ENCODE measurements at places on chromosomes 11 and 22. TPM values are rescaled to one million over a fixed set of nuclear protein-coding genes. Genes with fewer than 3 reads are reported as not detected.

DNA sequence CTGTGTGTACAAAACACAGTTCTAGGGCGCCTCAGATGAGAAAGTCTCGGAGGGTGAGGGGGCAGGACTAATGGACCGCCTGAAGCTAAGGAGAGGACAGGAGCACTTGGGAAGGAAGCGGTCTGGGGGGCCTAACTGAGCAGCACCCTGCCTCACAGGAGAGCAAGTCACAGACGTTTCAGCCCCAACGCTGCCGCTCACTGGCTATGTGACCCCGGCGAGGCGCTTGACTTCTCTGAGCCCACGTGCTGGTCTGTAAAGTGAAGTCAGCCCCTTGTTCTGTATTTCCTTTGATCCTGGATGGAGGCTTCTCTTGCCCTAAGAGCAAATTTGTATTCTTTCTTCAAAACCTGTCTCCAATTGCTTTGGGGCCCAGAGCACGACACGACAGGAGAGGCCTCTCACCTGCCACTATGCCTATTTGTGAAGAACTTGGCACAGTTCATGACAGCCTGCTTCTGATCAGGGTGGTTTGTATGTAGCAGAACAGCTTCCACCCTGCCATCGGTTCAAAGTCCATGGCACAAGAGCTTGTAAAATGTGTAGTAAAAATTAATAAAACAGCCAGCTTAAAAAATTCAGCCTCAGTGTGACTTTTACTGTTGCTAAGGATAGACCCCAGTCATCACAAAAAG lies 59.1 kb downstream of the WNT11 start:
- DNase-seq: no peak

DNA sequence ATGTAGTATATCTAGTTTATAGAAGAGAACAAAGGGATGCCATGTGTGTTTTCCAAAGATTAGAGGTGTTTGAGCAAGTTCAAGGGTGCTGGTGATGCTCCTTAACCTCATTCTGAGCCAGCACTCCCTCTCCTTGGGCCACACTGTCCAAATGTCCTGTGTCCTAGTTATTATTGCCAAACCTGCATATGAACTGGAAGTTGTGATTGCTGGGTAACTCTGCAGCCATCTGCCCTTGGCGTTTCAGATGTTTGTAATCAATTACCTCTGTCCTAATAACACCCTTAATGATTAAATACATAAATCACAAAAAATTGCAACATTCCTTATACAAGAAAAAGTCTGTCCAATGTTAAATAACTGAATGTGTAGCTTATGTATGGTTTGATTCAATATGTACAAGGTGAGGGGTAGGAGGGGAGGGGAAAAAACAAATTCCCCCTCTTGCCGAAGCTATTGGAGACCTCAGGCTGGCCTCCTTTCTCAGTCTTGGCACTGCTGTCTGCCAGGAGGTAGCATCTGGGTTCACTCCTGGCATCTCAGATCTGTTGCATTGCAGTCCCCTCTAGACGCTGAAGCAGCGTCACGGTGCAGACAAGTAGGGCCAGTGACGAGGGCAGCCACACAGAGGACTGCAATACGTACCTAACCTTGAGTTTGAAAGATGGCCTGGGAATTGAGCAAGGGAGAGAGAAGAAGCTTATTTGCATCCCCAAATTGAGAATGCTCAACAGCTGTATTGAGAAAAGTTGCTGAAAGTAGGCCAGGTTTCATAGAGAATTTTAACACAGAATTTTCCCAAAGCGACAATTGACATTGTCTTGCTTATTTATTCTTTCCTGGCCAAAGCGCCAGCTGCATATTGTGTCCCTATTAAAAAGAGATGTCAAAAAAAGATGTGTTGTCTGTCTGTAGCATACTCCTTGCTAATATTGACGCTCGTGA lies 89.6 kb upstream of the ARHGAP32 start:
- DNase-seq: no peak

DNA sequence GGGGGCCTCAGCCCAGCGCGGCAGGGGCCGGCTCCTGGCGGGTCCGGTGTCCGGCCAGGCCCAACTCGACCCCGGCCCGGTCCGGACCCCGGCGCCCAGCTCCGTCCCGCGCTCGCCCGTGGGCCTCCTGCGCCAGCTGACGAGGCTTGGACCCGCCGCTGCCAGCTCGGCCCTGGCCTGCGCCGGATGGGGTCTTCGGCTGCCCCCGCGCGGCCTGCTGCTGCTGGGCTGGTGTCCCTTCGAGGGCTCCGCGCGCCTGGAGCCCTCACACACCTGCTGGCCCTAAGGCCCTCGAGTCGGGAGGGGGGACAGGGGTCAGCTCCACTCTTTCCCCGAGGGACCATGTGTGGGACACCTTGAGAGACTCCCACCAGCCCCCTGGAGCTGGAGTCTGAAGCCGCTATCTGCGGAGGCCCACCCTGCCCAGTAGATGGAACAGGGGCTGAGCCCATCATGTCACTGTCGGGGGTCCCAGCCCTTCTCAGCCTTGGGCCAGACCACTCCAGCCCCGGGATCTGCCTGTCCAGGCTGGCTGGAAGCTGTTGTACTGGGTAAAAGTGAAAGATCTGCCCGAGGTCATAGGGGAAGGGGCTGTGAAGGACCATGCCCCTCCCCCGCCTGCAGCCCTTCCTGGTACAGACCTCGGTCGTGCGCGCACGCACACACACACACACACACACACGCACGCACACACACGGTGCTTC lies 768 bp upstream of the CDKN1C start:
- peak; percentile 35 for DNase-seq

PRDM10 gene
- 3.3 TPM for total RNA-seq

DNA sequence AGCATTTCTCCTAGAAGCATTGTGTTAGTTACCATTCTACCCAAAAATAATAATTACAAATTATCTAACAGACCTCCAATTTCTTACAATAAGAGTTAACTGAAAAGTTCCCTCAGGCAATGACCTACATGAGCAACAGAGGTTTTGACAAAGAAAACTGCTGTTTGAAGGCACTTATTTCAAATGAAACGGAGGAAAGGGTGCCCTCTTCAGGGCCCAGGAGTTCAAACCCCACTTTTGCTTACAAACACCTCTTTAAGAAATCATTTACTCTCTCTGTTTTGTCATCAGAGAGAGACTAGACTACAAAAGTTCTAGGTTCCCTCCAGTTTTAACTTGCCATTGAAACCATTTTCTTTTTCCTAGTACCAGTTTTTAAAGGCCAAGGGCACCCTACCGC lies 56.7 kb downstream of the AMBRA1 start:
- peak; percentile 18 for DNase-seq

BDNF gene
- total RNA-seq: 16.7 TPM

AHNAK gene
- total RNA-seq: 396 TPM

DNA sequence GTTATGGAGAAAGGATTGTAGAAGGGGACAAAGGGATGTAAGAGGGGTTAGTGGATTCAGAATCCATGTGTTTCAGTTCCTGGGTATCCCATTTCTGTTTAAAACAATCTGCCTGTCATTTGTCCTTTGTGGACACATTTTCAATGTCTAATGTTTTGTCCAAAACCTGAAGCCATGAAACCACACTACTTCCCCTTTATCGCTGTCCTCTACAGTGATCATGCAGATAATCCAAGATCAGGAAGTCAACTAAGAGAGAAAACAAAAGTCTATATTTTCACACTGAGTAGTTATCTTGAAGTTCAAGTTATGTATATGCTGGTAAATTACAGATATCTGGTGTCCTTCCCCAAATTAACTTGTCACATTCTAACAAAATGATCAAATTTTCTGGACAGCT lies 457.0 kb downstream of the NTM start:
- DNase-seq: no peak

DNA sequence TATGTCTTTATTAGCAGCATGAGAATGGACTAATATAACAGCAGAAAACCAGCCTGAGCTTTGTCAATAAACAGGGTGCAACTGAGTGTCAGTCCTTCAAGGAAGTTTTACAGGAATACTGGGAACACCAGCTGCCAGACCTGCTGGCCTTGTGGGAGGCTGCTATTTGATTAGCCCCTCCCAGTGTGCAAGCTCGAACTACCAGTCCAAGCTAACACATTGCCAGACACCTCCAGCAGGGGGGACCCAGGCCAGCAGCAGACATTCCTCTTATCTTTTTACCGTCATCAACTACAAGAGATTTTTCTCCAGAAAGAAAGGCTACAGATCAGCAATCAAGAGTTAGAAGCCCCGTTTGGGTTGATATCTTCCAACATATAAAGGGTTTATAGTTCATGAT lies 942.8 kb upstream of the TENM4 start:
- no peak for DNase-seq

DNA sequence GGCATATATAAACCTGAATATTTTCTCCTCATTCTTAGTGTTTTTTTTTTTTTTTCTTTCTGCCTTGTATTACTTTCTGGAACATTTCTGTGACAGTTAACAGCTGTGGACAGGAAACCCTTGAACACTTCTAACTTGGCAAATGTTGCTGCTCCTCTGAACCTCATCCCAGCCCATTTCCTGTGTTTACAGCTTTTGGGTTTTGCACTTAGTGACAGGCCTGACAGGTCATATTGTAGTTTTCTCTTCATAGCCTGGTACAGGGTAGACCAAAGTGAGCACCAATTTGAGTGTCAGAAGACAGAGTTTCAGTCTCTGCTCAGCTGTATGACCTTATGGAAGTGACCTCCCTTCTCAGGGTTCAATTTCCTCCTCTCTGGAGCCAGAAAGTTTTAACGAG lies 91.6 kb downstream of the STIM1 start:
- DNase-seq: peak; percentile 86

GRCh38 chr22:43208703-43209522 lies 22.0 kb upstream of the TTLL12 start:
- no peak for DNase-seq

DNA sequence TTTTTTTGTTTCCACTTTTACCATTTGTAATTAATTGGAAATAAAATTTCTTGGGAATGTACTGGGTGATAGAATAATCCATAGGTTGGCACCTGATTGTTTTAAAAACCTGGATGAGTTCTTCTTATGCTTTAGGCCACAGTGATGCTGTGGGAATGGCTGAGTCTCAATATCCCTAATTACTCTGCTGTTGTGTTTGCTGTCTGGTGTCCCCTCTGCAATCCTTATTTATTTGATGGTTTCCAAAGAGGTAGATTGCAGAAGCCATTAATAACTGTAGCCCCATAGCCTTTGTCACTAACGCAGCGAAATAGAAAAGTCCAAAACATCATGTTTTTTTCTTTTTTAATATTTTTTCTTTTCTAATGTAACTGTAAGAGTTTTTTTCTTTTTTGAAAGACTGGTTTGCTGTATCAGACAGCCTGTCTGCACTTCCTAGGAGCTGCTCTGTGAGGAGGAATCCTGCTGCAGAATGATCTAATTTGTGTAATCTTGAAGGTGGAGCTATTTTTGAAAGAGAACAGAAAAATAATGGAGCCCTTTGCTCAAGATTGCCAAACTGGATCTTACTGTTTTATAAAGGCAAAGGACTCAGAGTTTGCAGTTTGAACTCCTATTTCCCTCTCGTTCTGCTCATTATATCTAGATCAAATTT lies 14.9 kb downstream of the PACS1 start:
- DNase-seq: no peak

BIRC2 gene
- 59.6 TPM for total RNA-seq

GRCh38 chr22:42691440-42691839 lies 29.2 kb downstream of the A4GALT start:
- DNase-seq: no peak

DNA sequence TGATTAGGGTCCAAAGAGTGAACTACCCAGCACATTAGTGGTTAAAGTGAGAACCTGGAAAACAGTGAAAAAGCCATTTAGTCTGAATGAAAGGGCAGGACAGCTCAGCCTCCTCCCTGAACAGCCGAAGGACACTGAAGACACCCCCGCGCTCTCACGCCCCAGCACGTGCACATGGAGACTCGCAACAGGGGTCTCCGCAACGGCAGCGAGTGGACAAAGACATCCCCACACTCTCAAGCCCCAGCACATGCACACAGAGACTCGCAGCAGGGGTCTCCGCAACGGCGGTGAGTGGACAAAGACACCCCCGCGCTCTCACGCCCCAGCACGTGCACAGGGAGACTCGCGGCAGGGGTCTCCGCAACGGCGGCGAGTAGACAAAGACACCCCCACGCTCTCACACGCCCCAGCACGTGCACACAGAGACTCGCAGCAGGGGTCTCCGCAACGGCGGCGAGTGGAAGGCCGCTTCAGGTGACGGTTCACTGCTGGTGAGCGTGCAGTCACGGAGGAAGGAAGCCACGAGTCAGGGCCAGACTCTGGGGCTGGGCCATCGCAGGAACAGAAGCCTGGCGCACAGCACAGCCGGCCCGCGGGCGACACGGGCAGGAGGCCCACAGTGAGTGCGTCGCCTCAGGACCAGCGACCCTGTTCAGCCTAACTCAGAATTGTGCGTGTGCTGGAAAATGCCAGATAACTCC lies 43.6 kb downstream of the BRD1 start:
- no peak for DNase-seq

- no peak for DNase-seq
Observed at GRCh38 chr11:45725121-45725520, 59.7 kb upstream of the CHST1 start.

GRCh38 chr22:19966908-19967750 lies 25.5 kb upstream of the TXNRD2 start:
- no peak for DNase-seq

- DNase-seq: no peak
Observed at GRCh38 chr11:78217650-78218541, 29.2 kb downstream of the USP35 start.

- no peak for DNase-seq
Observed at GRCh38 chr11:130189492-130190210, 30.1 kb downstream of the ST14 start.

- DNase-seq: peak; percentile 64
Observed at GRCh38 chr22:22422629-22423112, 85.9 kb downstream of the ZNF280B start.

- DNase-seq: peak; percentile 61
Observed at GRCh38 chr11:5204787-5205186, 4.3 kb upstream of the OR51V1 start.

SLC37A2 gene
- 0.26 TPM for total RNA-seq

DNA sequence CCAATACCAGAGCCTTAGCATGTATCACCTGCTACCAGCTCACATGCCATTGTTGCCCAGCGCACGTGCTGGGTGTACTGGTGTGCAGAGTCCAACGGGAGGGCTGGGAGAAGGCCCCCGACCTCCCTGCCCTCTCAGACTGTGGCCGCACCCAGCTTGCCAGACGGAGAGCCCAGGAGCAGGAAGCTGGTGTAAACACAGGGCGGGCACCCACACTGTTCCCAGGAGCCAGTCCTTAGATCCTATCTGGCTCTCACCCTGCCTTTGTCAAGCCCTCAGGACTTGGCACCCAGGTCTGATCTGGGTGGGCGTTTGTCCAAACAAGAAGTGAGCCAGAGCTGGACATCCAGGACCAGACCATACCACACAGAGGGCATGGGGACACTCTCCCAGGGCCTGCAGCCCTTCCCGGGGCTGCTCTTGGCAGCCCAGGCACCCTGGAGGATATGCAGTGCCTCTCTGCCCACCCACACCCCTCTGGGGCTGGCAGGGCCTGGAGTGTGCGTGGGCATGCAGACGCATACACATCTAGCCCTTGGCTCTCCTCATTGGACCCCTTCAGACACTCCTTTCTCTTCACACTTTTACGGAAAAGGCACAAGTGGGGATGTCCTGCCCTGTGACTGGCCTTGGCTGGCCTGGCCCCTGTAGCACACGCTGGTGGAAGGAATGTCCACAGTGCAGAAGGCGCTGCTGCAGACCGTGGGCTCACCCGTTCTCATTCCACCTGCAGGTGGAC lies 19.9 kb upstream of the CLDN5 start:
- DNase-seq: no peak

RGL4 gene
- total RNA-seq: not detected

GRCh38 chr11:21582791-21583190 lies 610.1 kb upstream of the ANO5 start:
- no peak for DNase-seq

- DNase-seq: no peak
Observed at GRCh38 chr11:4713241-4713640, 8.7 kb downstream of the MMP26 start.

GRCh38 chr11:34905666-34906065 lies 10.5 kb downstream of the APIP start:
- no peak for DNase-seq

DDI1 gene
- total RNA-seq: not detected

CSF2RB gene
- not detected for total RNA-seq
